ENCODE measurements at places on chromosomes 7 and 10.

- peak; percentile 28 for DNase-seq
Measured at GRCh38 chr7:158695726-158696452, 8.7 kb downstream of the NCAPG2 start.

DNA sequence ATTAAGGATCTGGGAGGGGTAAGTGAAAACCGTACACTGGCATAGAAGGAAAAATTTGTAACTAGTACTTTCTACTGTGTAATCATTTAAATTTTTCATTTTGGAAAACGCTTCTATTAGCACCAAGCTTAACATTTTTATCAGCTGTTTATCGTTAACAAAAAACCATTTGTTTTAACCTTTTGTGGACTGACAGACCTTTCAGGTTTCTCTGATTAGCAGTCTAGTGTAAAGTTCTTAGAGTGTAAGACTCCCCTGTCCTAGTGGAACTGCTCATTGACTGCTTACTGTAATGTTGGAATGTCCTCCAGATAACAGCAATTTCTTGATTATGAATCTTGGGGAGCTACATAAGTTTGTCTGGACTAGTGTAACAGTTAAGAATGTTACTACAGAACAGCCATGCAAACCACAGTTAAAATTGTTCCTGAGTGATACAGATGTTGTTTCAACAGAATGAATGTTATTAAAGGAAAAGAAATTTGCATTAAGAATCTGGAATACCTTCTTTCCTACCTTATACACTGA, 2.0 kb downstream of the DBF4 start:
- DNase-seq = no peak

GRCh38 chr7:154856733-154857132, 146.2 kb downstream of the PAXIP1 start:
- no peak for DNase-seq

DNA sequence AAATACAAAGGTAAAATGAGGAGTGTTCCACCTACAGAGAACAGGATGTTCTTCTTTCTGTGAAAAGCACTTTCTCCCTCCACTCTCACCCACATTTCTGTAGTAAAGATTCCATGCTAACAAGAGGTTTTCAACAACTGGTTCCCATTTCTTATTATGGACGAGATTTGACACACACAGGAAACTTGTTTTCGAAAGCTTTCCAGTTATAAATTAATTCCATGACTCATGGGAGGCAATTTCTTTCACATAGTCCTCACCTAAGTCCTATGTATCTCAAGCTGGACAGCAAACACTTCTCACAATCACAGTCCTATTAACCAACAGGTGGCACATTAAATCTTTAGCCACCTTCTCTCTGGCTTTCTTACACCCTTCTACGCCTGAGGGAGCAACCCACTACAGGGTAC, 24.5 kb downstream of the RAPGEF5 start:
- DNase-seq = no peak

DNA sequence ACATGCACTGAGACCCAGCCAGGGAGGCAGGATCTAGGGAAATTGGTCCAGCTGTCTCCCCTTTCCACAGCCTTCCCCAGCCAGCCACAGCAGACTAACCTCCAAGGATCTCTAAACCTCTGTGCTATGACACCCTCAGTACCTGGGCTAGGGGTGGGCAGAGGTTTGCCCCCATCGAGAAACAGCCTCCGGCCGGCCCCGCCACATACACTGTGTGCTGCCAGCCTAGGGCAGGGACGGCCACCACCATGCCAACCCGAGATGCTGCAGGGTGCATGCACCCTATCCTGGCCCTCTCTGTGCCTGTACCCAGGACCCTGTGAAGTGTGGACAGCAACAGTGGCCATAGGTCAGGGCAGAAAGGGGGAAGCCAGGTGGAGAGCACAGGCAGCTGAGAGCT, 58.1 kb downstream of the PARP12 start:
- DNase-seq = no peak

- DNase-seq = no peak
Measured at GRCh38 chr10:74178042-74178791, 27.2 kb downstream of the ADK start.

DNA sequence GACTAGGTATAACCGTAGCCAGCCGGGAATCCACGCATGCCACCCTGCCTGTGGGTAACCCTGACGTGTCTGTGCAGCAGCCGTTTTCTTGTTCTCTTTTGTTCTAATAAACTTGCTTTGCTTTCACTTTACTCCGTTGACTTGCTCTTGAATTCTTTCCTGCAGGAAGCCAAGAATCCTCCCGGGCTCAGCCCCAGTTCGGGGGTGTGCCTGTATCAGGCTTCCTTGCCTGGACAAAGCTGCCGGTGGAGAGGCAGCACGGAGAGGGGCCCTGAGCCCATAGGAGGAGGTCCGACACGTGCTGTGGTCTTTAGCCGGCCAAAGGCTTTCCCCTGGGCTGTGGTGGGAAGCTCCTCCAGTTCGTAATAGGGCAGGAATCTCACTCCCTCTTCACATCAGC, 256.5 kb upstream of the PPP2R2D start:
- DNase-seq = no peak

DNA sequence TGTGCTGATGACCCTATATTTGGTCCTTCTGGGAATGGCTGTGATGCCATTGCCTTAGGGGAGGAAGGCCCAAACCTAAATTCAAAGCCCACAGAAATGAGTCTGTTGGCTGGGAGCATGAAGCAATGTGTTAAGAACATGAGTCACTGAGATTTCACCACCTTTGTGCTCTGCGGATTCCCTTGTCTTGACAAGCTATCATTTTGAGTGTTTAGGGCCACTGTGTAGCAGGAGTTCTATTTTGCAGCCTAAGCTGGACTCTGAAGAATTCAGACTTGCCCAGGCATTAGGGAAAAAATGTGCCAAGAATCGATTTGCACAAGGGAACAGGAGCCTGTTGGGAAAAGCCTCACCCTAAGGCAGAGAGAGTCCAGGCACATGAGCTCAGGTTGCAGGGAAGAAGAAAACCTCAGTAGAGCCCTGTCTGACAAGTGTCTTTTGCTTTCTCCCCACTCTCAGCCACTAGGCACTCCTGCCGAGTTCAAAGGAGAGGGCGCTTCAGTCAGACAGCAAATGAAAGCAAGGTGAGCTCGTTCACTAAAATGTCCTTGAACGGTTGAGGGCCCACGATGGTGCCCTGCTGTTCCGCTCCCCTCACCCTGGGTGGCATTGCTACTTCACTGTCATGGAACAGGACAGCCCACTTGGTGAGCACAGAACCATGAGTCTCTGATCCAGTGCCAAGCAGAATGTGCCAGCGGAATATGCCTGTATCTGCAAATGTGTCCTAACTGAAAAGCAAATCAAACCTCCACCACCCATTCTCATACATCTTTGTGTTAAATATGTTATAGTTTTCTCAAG, 93.6 kb downstream of the PRLHR start:
- DNase-seq = no peak

DNA sequence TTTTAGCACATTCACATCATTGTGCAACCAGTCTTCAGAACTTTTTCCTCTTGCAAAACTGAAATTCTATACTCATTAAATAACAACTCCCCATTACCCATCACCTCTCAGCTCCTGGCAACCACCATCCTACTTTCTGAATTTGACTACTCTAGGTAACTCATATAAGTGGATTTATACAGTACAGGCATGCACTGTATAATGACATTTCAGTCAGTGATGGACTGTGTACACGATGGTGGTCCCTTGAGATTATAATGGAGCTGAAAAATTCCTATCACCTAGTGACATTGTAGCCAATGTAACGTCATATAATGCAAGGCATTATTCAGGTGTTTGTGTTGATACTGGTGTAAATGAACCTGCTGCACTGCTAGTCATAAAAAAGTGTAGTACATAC, 60.1 kb downstream of the BTRC start:
- DNase-seq = no peak

GRCh38 chr7:101058355-101058754, 26.9 kb upstream of the TRIM56 start:
- DNase-seq = no peak

DNA sequence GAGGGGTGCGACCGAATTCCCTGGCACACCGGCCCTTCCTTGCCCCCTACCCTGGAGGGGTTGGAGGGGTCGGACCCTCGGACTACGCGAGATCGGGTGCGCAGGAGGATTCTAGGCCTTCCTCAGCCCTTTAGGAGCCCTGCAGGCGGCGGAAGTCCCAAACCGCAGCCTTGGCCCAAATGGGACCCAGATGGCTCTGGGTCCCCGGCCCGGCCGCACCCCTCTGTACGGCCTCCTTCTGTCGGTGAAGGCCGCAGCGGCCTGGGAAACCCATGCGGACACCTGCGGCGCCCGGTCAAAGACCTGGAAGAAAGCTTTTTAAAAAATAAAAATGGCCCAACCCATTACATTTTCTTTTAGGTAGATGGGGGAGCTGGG, 2.4 kb upstream of the VAX1 start:
- no peak for DNase-seq

DNA sequence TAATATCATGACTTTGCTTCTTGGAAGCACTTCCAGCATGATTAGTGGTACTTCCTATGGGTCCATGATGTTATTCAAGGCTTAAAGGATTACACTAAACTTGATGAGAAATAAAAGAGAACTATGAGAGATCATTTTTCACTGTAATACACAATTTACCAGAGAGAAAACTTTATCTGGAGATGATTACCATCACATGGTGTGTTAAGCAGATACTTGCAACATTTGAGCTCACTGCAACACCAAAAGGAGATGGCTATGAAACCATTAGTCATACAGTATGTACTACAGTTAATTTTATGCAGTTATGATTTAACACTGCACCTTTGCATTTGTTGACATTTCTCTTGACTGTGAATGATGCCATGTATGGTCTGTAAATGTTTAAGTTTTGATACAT, 311.3 kb upstream of the AOAH start:
- DNase-seq = no peak

DNA sequence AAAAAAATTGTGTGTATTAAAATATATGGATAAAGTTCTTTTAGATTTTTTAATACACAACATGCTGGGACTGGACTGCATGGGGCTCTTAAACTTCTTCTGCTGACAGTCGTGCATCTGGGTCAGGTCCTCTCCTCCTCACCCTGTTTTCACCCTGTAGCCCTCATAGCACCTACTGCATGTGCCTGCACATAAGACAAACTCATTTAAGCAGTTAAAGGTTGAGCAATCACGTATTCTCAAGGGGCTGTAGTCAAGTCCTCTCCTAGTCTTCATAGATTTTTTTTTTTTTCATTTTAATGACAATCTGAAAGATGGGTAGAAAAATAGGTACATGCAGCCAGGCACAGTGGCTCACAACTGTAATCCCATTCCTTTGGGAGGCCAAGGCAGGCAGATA, 23.6 kb upstream of the PDCD4 start:
- no peak for DNase-seq

- no peak for DNase-seq
Measured at GRCh38 chr7:92279396-92280031, 33.7 kb downstream of the ANKIB1 start.

- DNase-seq = no peak
Measured at GRCh38 chr10:98636921-98637329, 190.2 kb upstream of the HPS1 start.

DNA sequence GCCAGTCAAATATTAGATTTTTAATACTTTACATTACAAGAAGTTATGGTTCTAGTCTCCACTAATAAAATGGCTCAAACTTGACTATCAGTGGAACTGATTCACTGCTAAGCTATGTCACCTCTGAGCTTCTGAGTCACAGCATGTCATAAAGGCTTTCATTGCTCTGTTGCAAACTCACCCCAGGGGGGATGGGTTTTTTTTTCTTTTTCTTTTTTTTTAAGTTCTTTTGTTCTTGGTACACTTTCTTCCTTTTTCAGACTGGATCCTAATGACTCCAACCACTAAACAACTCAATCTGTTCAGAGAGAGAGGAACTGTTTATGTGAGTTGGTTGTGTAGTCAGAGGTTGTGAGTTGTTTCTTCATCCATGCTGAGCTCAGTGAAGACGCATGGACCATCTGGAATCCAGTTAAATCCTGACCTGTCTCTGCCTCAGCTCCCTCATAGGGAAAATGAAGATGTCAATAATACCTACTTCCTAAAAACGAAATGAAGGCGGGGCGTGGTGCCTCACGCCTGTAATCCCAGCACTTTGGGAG, 11.0 kb downstream of the MYOF start:
- DNase-seq = no peak

- DNase-seq = no peak
Measured at GRCh38 chr7:69269806-69270205, 328.5 kb upstream of the AUTS2 start.

- DNase-seq = no peak
Measured at GRCh38 chr10:80485946-80486764, 32.0 kb downstream of the TSPAN14 start.

DNA sequence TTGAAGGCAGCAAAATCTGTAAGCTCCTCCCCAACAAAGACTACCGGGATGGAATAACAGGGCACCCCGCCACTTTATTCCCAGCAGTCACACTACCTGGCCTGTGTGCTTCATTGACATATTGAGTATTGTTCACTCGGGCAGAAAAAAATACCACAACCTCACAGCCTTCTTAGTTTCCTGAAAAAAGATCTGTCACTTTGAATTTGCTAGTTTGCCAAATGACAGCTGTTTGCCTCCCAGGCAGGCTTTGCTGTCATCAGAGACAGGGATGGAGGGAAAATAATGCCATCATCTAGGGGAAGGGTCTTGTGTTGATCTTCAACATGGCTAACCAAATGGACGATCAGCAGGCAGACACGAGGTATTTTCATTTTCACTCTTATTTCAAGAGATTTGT, 26.9 kb downstream of the BMPER start:
- no peak for DNase-seq

DNA sequence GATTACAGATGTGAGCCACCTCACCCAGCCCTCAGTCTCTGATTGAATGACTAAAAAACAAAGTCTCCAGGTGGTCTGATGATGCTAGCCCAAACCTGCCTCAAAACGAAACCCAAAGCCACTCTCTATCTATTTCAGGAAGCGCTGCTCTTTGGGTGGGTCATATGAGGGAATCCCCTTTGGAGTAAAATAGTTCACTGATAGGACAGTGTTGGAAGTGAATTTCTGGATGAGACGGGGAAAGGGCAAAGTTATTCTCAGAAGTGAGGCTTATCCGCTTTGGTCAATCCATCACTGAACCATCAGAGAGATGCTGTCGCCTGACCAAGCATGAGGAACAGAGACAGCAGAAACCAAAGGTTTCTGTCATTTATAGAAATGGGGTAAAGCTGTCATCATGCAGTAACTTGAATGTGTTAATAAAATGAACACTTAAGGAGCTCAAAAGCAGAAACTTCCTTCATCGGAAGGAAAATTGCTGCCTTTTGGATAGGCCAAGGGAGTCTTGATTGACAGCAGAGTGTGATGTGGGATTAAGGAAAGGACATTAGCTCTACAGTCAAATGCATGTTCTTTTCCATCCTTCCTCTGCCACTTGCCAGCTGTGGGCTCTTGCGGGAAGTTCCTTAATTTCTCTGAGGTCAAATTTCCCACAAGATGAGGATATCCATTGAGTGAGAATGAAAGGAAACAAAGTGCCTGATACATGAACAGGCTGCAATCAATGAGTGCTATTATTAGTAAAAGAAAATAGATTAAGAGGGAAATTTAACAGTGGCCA, 64.9 kb upstream of the C1QL3 start:
- DNase-seq = no peak

DNA sequence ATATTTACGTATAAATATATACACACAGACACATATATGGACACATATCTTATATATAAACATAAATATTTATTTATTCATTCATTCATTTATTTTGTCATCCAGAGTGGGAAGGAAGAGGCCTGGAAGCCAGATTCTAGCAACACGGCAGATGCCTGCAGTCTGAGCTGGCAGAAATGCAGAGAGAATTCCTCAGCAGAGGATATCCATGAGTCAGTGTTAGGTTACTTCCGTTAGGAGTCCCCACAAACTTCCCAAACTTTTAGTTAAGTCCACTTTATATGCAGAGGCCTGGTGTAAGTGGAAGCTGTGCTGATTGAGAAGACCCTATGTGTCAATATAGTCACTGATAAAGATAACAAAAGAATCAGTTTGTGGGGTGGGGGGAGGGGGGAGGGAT, 89.6 kb downstream of the PPP1R17 start:
- DNase-seq = no peak

All from activated CD8-positive, alpha-beta memory T cell treated with anti-CD3 and anti-CD28 coated beads for 4 hours (primary cell).